ENCODE measurements at places on chromosomes 12 and 14.

GRCh38 chr14:73472185-73473114 is 14.1 kb upstream of the NUMB start:
- DNase-seq = no peak

GRCh38 chr12:52515927-52516831 is 4.0 kb downstream of the KRT5 start:
- no peak for DNase-seq

GRCh38 chr12:120588948-120589930 is 8.0 kb upstream of the POP5 start:
- DNase-seq = no peak

DNA sequence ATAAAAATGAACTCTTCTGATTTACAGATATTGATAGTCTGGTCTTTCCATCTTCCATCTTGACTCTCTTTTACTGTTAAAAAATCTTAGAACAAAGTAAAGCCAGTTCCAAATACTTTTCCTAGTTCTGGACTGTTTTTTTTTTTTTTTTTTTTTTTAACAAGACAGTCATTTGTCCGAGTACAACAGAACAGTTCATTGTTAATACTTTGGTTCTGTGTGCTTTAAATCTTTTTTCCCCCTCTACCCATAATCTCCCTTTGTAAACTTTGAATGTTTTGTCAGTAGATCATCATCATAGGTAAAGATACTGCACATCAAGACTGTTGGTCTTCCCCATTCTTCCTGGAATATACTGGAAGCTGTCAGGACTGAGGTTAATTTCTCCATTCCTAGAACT is 38.0 kb downstream of the ADIPOR2 start:
- DNase-seq = no peak

- no peak for DNase-seq
These were observed 62.8 kb downstream of the HRK start for GRCh38 chr12:116818341-116818856.

- DNase-seq = no peak
These were observed 140.1 kb upstream of the CPSF6 start for GRCh38 chr12:69099201-69099837.

DNA sequence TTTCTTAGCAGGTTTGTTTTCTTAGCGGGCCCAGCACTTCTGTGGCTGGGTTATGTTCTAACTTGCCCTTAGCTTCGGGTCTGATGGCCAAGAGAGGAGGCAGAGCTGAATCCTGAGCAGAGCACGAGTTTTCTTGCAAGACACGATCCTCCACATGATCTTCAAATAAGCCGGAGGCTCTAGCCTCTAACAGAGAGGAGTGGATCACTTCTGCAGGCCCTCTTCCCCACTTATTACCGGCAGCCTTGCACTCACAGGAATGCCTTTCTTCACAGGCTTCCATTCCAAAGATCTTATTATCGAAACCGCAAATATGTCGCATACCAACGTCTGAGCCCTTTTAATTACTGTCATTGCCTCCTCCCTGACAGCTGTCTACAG is 79.5 kb downstream of the SINHCAF start:
- no peak for DNase-seq
